ENCODE measurements at places on chromosomes 2 and 18.
A peak's percentile ranks its signal among the peaks of the same experiment; 100 is the strongest.

DNA sequence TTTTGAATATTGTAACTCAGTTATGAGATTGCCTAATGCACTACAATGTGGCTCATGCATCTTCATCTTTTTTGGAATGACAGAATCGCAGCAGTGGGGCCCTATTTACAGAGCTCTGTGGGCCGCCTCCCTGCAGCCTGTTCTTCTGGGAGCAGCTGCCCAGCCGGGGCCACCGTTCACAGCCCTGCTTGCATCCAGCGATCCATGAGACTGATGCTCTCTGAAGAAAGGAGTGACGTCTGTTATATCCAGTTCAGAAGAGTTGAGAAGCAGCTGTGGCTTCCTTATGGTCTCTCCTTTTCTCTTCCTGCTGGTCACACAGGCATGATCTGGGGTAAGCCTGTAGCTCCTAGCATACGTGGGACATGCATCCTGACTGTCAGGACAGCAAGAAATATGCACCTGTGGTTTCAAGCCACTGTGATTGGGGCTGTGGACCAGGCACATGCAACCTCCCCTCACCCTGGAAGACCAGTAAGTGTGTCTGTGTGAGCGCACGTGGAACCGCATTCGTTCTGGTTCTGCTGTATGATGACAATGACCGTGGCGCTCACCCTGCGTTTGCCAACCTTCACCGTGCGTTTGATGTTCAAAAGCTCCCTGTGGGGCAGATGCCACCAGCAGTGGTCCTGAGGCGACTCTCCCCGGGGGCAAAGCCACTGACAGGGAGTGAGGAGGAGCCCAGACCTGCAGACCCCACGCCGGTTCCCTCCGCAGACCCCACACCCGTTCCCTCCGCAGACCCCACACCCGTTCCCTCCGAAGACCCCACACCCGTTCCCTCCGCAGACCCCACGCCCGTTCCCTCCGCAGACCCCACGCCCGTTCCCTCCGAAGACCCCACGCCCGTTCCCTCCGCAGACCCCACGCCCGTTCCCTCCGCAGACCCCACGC is 189.8 kb downstream of the TMEM18 start:
- DNase-seq: no peak

DNA sequence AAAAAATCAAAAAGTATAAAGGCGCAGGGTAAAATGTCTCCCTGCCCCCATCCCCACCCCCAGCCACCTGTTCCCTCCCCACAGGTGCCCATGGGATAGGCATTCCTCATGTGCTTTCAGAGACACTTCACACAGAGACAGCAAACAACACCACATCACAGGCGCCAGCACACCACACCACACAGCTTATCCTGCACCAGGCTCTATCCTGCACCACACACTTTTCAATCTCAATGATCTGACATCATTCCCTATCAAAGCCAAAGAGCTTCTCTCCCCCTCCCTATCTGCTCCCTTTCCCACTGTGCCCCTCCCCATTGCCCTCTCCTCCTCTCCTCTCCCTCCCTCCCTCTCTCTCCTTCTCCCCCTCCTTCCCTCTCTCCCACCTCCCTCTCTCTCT is 15.5 kb downstream of the FAM178B start:
- DNase-seq: no peak

DNA sequence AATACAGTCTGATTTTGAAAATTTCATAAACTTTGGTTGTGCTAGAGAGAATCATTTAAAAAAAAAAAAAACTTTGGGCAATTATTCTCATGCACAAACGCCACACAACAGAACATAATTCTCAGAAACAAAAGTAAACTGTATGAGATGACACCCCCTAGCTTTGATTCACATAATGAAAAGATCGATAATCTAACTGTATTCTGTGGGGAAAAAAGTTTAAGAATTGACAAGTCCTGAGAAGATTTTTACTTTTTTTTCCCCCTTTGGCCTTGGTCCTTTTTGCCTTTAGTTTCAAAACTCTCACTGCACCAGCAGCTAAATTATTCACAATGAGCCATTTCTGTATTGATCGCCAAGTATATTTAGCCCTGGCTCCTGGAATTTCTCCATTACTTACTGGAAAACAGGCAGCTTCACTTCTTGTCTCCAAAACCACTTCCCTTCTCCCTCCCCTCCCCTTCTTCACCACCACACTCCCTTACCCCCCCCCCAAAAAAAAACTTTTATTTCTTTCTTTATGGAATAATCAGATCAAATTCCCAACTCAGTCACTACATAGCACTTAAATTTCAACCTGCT is 2.0 kb downstream of the IKZF2 start:
- no peak for DNase-seq

GRCh38 chr18:37674570-37674969 is 109.0 kb upstream of the CELF4 start:
- no peak for DNase-seq

DNA sequence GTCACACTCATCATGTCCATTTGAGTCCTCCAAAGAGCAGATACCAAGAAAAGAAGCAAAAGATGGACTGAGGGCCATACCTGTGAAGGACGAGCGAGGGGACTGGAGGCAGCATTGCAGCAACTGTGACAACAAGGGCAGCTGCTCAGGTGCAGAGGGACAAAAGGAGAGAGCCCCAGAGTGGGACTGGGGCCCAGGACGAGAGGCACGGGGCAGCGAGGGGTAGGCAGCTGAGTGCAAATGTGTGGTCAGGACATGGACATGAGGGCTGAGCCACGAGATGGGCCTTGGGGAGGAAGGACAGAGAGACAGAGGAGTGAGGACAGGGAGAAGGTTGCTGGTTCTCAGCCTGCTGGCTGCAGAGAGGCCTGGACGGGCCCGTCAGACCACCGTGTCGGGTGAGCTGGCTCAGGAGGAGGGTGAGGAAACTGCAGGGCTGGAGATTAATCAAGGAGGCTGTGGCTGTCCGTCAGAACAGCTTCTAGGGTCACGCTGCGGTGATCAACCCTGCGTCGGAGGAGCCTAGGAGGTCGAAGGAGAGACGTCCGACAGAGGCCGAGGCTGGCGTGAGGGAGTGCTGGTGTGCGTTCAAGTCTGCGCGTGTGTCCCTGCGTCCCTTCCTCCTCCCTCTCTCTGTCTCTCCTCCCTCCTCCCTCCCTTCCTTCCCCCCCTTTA is 206.8 kb upstream of the HDAC4 start:
- no peak for DNase-seq

- no peak for DNase-seq
These were observed 623.1 kb upstream of the HS6ST1 start for GRCh38 chr2:128941751-128942150.

DNA sequence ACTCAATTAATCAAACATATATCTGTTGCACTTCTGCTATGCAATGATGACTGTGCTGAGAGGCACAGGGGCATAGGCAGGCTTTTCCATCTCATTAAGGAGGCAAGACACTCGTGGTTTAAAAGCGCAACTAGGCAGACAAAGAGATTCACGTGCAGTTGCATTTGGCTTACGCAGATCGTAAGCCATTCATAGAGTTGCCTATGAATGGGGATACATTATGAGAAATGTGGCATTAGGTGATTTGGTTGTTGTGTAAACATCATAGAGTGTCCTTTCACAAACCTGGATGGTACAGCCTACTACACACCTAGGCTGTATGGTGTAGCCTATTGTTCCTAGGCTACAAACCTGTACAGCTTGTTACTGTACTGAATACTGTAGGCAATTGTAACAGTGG is 284.7 kb downstream of the DCC start:
- no peak for DNase-seq

GRCh38 chr2:1769703-1770422 is 25.5 kb upstream of the PXDN start:
- DNase-seq: no peak

DNA sequence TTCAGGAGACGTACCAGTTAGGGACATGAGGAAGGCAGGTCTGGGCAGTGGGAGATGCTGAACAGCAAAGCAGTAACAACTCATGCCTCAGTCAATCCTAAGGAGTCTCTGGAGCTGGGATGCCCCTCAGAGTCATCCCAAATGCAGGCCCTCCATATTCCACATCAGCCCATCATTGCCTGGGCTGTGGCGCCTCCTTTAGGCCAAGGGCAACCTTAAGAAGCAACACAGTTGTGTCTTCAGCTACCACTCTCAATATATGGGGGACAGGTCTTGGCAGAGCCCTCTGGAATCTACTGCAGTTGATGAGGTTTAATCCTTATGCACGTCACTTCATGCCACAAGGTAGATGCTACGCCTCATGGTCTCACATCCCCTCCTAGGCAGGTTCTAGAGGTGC is 682.0 kb upstream of the RAB6C start:
- DNase-seq: no peak

DNA sequence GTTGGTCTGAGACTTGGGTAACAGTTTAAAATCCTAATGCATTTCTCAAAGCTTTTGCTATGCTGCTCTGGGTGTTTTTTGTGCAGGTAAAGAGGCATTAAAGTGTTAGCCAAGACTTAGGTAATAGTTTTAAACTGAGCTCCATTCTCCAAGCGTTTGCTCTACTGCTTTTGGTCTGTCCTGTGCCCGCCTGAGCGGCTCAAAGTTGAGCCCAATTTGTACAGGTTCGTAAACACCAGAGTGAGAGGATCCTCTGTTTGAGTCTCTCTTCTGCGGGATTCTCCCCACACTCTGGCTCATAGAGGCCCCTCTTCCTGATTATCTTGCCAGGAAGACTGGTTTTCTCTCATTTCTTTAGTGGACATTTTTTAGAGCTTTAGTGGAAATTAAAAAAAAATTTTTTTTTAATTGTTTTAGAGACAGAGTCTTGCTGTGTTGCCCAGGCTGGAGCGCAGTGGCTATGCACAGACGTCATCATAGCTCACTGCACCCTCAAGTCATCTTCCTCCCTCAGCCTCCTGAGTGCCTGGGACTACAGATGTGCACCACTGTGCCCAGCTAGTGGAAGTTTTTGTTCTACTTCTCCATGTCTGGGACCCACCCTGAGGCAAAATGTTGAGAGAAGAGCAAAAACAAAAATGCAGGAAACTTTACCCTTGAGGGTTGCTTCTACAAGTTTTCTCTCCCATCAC is 16.6 kb downstream of the CCDC138 start:
- DNase-seq: no peak

DNA sequence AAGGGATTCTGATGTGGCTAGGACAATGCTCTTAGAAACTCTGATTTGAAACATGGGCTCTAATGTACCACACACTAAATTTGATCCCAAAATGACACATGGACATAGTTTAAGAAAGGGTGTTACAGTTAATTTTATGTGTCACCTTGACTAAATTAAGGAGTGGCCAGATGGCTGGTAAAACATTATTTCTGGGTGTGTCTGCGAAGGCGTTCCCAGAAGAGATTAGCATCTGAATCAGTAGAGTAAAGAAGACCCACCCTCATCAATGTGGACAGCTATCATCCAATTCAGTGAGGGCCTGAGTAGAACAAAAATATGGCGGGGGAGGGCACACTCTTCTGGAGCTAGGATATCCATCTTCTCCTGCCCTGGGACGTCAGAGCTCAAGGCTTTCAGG is 283.1 kb upstream of the CHAC2 start:
- DNase-seq: no peak

- no peak for DNase-seq
These were observed 63.9 kb upstream of the TANK start for GRCh38 chr2:161096336-161096735.

GRCh38 chr2:79901161-79901560 is 388.3 kb downstream of the CTNNA2 start:
- no peak for DNase-seq

- no peak for DNase-seq
These were observed 80.7 kb downstream of the FHOD3 start for GRCh38 chr18:36378205-36378604.

GRCh38 chr18:9638886-9639285 is 24.5 kb upstream of the PPP4R1 start:
- no peak for DNase-seq

DNA sequence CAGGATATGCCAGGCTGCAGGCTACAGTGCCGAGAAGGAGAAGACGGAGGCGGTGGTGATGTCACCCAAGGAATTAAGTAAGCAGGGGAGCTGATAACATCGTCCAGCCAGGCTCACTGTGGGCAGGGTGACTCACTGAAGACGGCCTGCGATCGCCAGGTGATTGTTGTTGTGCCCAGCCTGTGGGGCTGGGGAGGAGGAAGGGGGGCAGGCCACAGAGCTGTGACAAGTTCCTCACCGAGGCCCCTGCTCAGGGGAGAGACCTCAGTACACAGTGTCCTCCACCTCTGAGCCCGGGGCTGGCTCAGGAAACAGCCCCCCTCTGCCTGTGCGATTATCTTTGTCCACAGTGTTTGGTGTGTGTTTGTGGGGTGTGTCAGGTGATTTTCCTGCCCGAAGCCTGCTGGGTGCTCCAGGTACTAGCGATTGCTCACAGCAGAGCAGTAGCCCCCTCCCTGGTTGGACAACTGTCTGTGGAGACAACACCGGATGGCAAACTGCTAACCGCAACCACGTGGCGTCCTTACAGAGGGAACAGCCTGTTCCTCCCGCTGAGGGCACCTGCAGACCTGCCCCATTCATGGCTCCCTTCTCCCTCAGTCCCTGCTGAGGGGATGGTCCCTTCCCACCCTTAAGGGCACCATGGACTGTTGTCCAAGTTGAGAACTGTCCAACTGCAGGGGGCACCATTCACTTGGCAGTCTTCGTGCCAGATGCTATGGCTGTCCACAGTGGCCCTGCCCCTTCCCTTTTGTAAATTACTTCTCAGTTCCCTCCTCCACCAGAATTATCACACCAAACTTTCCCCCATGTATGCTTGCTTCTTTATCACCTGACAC is 95.1 kb downstream of the ZFP36L2 start:
- peak; percentile 39 for DNase-seq

- no peak for DNase-seq
These were observed 25.2 kb upstream of the FAM117B start for GRCh38 chr2:202609381-202610145.

- DNase-seq: no peak
These were observed 907 bp downstream of the FHL2 start for GRCh38 chr2:105397953-105398335.

DNA sequence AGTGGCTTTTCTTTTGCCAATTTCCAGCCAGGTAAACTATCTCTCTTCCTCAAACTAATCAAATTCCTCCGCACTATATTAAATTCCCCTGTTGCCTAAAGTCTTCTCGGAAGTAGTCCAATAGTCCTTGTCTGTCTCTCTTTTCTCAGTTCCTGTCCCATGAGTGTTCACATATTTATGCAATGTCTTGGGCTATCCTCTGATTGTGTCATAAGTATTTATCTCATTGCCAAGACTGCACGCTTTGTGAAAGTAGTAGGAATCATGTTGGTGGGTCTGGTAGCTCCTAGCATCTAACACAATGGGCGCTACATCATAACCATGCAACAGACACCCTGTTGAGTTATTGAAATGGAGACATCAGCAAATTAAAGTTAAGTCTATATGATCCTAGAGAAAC is 59.9 kb upstream of the POU3F3 start:
- DNase-seq: no peak

All from stimulated activated CD4-positive, alpha-beta T cell treated with anti-CD3 and anti-CD28 coated beads, Interleukin-15, amount 100 ng/mL, for 1 hour (primary cell).